Stimulated activated CD4-positive, alpha-beta T cell treated with anti-CD3 and anti-CD28 coated beads, Interleukin-1b, Interleukin-23, amount 100 ng/mL, for 4 hours (primary cell): ENCODE measurements at places on chromosomes 1 and 21.

- no peak for DNase-seq
These were observed 534 bp downstream of the C1orf56 start for GRCh38 chr1:151047925-151048644.

DNA sequence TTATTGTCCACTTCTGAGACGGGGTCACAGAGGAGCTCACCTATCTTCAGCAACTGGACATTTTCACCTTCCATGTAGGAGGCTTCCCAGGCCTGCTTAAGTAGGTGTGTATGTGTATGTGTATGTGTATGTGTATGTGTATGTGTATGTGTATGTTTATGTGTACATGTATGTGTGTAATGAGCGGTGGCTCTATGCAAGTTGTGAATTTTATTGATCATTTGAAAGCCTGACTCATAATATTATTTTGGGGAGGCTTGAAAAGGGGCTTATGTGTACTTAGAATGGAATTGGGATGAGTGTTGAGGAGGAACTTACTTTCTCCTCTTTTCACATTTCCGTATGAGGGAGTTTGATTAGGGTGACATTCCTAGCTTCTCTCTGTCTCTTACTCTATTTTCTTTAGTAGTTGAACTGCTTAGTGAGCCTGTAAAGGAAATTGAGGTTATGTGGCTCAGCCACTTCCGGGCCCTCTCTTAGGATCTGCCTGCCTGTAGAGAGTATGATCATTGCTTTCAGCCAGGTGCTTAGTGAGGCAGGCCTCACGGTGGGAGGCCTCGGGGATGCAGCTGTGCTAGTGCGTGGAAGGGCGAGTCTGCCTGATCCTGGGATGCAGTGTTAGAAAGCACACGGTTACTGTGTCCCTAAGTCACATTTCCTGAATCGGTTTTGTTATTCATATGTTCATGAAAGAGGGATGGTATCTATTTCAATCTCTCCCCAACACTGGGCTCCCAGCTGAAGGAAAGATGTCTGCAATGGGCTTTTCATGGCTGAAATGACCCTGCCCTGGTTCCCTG, 61.0 kb downstream of the IER5 start:
- DNase-seq = no peak

GRCh38 chr1:37478890-37479254, 4.5 kb downstream of the ZC3H12A start:
- DNase-seq = no peak

- DNase-seq = no peak
These were observed 86.9 kb downstream of the TTC3 start for GRCh38 chr21:37159949-37160348.

DNA sequence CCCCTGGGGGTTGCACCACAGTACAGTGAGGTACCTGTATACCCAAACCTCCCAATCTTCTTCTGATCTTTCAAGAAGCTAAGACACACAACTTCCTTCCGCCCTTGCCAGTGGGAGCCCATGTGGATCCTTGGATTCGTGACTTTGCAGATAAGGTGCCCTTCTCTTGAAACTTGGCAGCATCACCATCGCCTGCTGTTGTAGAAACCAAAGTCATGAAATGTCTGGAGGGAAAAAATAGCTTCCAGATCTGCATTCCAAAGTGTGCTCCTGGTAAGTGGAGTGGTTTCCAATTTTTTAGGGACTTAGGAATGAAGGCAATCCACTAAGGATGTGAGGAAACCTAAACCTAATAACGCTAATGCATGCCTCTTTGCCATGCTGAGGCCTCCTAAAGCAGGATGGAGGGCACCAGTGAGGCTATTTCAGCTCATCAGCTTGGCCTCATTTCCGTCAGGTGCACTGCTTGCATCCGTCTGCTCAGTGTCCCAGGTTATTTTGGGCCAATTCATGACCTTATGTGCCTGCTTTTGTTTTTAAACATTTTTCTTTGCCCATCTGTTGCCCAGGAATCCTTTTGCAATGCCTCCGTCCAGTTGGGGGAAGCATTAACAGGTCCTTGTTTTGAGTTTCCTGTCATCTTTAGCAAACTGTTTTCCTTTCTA, 8.2 kb upstream of the EFHD2 start:
- DNase-seq = no peak

DNA sequence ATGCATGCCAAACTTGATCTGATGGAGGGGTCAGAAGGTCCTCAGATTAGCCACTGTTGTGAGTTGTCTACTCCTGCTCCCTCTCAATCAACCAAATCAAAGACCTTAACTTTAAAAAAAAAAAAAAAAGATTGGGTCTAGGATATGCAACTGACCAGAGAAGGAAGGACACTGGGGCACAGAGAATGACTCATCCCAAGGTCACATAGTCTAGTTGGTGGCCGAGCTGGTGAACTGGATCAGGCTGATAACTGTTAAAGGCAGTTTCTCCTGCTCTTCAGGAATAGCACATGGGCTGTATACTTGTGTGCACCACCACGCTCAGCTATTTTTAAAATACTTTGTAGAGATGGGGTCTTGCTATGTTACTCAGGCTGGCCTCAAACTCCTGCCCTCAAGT, 14.8 kb upstream of the S100A7 start:
- DNase-seq = no peak

DNA sequence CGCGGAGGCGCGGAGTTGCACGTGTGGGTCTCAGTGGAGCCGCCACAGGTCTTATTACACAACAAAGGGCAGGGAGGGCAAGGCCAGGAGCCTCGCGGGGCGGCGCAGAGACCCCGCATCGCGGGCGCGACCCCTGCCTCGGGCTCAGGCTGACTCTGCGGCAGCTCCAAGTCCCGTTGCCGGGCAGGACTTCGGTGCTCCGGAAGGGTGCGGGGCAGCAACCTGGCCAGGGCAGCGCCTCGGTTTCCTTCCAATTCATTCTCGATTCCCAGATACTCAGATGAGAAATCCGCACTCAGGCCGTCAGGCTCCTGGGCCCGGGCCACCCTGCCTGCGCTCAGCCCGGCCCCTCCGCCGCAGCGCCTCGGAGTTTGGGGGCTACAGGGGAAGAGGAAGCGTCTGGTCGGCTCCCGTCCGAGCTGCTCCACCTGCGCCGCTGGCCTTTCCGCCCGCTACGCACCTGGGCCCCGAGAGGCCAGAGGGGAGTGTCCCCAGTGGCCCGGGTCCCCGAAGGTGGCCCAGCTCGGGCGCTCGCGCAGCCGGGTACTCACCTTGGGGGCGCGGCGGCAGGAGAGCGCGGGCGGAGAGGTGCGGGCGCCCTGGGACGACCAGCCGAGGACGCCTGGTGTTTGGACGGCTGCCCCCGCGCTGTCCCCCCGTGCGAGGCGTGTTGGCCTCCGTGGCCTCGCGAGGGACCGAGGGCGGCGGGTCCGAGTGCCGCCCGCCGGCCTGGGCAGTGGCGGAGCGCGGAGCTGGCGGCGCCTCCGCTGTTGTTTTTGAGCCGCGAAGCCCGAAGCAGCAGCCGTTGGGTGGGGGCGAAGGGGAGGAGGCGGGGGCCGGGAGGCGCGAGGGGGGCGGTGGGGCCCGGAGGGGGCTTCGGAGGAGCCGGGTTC, 1.1 kb upstream of the PRDM16 start:
- no peak for DNase-seq

DNA sequence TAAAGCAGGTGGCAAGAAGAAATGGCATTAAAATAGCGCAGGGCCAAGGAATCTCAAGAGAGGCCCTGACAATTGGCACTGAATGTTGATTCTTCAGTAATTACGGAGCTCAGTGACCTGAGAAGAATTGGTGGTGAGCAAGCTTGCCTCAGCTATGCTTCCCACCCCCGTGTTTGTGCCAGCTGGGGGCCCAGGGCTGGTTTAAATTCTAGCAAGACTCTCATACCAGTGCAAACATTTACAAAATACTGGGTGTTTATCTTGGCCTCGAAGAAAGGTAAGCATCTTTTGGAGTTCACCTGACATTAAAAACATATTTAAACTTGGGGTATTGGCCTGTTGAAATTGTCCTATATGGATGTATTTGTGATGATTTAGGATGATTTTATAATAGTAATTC, 296.7 kb upstream of the USP25 start:
- DNase-seq = no peak

- no peak for DNase-seq
These were observed 280.4 kb downstream of the SETD4 start for GRCh38 chr21:35779690-35780570.

DNA sequence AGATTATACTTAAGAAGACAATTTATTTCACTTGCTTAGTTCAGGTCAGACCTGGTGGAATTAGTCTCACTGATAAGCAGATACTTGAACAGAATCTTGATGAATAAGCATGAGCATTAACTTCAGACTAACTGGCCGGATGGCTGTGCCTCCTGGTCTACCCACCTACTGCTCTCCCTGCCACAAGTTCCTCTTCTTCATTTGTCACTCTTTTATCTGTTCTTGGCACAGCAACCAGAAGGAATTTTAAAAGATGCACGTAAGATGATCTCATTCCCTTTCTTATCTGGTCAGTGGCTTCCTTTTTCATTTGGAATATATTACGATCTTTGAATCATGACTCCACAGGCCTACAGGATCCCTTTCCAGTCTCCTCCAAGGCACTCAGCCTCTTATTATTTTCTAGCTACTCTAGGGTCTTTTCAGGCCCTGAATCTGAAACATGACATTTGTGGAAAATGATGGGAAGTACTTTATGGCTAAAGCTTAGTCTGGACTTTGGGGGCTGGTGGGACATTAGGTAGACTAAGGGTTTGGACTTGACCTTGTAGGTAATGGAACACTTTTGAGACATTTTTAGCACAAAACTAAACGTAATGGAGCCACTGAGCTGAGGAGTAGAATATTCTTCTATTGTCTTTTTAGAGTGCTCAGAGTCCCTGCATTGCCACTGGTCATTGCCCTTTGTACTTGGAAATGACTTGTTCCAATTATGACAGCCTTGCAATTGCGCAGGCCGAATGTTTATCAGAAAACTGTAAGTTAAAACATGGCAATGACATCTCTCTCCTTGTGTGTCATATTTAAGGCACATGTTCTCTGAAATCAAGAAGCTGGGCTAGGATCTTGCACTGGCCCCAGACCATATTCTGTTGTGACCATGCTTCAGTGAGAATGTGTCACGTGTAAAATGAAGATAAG, 16.0 kb downstream of the ST6GALNAC3 start:
- DNase-seq = no peak

DNA sequence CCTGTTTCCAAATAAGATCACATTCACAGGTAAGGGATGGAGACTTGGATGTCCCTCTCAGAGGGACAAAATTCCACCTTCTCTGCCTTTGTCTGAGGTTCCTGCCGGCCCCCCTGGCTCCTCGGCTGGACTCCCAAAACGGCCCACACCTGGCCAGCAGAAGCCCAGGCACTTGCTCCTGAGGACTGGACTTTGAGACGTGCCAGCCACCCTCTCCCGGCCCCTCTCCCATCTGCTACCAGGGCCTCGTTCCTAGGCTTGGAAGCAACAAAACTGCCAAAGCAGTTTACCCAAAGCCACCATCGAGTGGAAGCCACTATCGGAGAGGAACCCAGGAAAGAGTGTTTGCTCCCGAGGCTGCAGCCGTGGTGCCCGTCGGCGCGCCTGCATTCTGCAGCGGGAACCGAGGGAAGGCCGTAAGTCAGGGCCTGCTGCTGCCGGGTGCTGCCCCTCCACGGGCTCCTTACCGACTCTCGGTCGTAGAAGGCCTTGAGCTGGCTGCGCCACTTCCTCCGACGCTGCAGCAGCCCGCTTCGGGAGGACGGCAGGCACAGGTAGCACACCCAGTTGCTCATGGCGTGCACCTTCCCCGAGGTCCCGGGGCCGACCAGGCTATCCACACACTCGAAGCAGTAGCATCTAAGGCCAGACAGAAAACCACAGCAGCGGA, 3.5 kb downstream of the DNMT3L start:
- DNase-seq = no peak

DNA sequence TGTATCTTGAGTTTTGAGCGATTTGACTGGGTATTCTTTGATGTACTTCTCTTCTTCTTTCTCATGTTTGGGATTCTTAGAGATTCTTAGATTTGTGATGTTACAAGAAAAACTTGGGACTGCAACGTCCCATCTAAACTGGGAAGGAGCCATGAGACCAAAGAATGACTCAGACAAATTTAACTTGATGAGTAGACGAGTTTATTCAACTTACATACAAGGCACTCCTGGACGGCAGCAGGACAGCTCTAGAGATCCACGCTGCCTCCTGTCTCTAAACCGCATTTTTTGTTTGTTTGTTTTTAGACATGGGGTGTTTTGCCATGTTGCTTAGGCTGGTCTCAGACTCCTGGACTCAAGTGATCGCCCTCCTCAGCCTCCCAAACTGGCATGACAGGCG, 137.1 kb downstream of the PIK3R3 start:
- no peak for DNase-seq

GRCh38 chr1:183850852-183851251, 45.9 kb downstream of the RGL1 start:
- DNase-seq = no peak

DNA sequence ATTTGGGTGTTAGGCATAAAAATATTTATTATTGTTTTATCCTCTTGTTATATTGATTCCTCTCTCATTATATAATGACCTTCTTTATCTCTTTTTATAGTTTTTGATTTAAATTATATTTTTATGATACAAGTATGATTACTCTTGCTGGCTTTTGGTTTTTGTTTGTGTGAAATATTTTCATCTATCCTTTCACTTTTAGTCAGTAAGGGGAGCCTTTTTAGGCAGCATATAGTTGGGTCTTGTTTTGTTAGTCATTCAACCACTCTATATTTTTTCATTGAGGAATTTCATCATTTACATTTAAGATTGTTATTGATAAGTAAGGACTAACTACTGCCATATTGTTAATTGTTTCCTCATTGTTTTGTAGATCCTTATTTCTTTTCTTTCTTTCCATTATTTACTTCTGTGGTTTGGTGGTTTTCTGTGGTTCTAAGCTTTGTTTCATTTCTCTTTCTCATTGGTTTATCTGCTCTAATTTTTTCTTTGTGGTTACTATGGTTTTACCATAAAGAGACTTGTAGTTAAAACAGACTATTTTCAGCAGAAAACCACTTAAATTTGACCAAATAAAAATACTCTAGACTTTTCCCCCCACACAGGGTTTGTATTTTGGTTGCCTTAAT, 593.1 kb downstream of the NUF2 start:
- DNase-seq = no peak

GRCh38 chr1:226239421-226239820, 16.0 kb downstream of the MIXL1 start:
- DNase-seq = no peak

DNA sequence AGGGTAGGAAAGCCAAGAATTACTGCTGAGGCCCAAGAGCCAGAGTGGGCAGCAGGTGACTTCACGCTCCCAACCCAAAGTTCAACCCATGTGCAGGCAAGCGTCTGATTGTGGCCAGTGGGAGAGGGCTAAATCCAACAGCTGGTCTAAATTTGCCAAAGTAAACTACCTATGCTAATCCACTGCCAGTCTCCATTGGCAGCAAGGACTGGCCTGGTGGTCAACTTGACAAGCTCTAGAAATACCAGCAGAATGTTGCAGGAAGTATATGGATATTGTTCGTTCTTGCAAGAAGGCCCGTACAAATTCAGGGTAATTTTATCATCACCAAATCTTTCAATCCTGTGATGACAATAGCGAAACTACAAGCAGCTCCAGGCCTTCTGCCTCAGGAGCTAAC, 1.5 kb downstream of the TMEM63A start:
- DNase-seq = no peak

GRCh38 chr1:74716822-74717221, 16.0 kb downstream of the CRYZ start:
- DNase-seq = no peak
